Kidney (tissue), 22 donors: ENCODE measurements at places on chromosomes 1 and 21. TPM values are rescaled to one million over a fixed set of nuclear protein-coding genes. Genes with fewer than 3 reads are reported as not detected.

- DNase-seq, result no peak
Observed at GRCh38 chr1:171799166-171799565, 17.7 kb downstream of the METTL13 start.

DNA sequence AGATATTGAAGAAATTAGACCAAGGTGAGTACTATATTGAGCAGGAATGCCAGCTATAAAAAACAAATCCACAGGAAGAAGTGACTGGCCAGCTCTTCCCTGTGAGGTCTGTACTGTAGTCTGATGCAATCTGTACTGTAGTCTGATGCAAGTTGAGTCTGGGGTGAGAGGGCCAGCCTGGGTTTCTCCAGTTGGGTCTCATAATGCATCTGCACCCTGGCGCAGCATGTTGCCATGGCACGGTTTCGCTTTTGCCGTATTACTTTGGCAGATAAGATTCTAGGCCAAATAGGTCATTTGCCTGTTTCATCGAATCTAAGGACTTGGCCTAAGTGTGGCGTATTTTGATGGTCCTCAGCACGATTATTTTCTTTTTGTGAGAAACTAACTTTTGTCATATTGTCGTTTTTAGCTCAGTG, 24.4 kb upstream of the PGD start:
- DNase-seq, result no peak

- no peak for DNase-seq
Observed at GRCh38 chr1:7060745-7061144, 275.5 kb downstream of the CAMTA1 start.

DNA sequence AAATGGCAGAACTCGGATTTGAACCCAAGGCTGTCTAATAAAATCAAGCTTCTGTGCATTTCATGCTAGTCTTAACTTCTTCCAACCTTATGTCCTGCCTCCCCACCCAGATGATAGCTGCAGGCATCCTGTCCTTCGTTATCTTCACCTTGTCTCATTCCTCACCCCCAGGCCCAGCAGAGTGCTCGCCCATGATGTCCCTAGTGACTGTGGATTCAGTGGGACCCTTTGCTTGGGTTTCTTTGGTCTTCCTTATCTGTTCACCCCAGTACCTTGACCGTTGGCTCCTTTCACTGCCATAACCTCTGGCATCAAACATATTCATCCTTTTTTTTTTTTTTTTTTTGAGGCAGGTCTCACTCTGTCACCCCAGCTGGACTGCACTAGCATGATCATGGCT, 5.6 kb upstream of the BSDC1 start:
- no peak for DNase-seq

DNA sequence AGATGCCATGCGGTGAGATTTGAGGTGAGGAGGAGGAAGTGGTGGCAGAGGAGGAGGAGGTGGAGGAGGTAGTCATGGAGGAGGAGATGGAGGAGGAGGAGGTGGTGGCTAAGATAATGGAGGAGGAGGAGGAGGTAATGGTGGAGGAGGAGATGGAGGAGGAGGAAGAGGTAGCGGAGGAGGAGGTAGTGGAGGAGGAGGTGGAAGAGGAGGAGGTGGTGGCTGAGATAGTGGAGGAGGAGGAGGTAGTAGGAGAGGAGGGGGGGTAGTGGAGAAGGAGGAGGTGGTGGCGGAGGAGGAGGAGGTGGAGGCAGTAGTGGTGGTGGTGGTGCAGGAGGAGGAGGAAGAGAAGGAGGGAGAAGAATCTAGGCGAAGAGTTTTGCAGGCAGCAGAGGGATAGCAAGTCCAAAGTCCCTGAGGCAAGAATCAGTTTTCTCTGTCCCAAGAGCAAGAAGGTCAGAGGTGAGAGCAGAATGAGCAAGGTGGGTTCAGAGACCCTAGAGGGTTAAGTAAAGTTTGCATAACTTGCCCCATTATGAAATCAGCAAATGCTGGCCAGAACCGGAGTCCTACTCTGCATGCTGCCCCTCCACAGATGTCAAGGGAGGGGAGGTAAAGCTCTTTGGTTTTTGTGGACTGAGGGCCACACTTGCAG, 38.9 kb upstream of the GNPAT start:
- no peak for DNase-seq

- DNase-seq, result peak; percentile 55
Observed at GRCh38 chr1:150068109-150068435, 496 bp downstream of the VPS45 start.

- DNase-seq, result no peak
Observed at GRCh38 chr21:41407541-41408460, 18.2 kb upstream of the MX1 start.

- DNase-seq, result no peak
Observed at GRCh38 chr1:42930178-42931107, 28.2 kb downstream of the SLC2A1 start.

GRCh38 chr1:4664606-4665005, 10.2 kb downstream of the AJAP1 start:
- no peak for DNase-seq

DNA sequence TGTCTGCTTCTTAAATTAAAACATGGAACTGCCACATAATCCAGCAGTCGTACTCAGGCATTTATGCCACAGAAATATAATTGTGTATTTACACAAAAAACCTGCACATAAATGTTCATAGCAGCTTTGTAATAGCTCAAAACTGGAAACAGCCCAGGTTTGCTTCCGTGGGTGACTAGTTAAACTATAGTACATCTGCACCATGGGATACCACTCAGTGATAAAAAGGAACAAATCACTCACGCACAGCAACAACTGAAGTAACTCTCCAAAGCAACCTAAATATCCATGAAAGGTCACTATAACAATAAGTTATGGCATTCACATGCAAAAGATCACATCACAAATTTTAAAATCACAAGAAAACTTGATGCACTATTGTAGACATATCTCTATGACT, 64.4 kb downstream of the KCNT2 start:
- DNase-seq, result no peak

GRCh38 chr1:228207381-228207810, 448 bp upstream of the OBSCN start:
- no peak for DNase-seq

GRCh38 chr1:8473121-8473875, 155.4 kb downstream of the SLC45A1 start:
- no peak for DNase-seq

DNA sequence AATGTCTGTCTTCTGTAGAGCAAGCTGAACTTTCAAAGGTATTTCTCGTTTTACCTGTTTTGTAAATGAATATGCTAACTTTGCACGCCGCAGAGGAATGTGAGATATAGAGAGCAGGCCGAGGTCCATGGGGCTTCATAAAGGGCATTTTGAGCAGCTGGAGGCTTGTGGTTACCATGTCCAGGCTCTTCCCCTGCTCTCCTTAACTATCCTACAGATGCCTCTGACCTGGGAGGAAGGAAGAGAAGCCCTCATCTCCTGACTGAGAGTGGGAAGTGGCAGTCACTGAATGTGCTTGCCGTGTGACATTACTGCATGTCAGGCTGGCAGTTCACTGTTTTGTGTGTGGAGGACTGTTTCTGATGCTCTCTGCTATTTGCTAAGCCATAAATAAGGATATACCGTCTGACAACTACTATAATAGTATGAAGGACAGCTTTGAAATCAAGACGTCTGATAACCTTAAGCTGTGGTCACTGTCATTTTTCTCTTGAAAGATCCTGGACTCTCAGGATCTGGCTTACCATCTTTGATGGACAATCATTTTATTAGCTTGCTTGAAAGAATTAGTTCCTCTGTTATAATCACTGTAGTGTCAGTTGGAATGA, 92.2 kb downstream of the DYRK1A start:
- DNase-seq, result no peak

DNA sequence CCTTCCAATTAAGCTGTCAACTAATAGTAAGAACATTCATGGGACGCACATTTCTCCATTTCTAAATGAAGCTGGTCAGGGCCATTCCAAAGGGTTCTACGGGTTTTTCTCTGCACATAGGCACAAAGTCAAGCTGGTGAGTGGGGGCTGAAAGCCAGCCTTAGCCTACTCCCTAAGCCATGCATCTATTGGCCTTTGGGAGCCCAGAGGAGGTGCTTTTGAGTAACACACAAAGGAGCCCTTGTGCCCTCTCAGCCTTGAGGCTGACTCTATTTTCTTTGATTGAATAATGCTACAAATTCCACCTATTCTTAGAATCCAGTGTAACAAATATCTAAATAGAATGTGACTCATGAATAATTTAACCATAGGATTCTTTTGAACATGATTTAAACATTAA, 73.6 kb downstream of the RGS13 start:
- DNase-seq, result peak; percentile 12

GRCh38 chr1:158998781-158999161, 10.9 kb upstream of the IFI16 start:
- peak; percentile 53 for DNase-seq

DNA sequence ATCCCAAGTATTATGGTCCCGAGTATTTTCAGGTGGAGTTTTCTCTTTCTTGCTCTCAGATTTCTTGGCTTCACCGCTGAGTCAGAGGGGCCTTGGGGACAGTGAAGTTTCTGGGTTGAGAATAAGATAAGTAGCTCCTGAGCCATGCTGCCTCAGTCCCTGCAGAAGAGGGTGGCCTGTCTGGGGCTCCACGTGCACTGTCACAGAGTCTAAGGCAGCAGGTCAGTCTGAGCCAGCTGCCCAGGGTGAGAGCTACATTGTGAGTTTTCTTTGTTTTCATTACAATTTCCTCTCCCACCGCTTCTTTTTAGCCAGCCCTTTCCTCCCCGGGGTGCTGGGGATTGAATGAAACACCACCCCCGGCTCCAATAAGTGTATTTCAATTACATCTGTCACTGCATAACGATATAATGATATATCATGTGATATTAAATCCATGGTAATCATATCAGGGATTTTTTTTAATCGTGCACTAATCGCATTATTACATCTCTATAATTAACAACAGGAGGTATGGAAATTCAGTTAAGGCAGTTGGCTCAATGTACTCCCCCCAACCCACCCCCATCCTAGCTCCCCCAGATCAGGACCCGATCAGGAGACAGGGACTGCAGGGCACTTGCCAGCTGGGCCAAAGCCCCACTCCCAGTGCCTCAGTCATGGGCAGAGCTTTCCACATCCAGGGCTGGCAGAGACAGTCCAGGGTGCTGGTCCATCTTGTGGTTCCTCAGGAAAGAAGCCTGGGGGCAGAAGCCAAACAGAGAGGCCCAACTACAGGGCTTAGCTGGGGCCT, 43.7 kb downstream of the DMAP1 start:
- no peak for DNase-seq

- no peak for DNase-seq
Observed at GRCh38 chr1:161218301-161219077, 3.4 kb downstream of the FCER1G start.

DNA sequence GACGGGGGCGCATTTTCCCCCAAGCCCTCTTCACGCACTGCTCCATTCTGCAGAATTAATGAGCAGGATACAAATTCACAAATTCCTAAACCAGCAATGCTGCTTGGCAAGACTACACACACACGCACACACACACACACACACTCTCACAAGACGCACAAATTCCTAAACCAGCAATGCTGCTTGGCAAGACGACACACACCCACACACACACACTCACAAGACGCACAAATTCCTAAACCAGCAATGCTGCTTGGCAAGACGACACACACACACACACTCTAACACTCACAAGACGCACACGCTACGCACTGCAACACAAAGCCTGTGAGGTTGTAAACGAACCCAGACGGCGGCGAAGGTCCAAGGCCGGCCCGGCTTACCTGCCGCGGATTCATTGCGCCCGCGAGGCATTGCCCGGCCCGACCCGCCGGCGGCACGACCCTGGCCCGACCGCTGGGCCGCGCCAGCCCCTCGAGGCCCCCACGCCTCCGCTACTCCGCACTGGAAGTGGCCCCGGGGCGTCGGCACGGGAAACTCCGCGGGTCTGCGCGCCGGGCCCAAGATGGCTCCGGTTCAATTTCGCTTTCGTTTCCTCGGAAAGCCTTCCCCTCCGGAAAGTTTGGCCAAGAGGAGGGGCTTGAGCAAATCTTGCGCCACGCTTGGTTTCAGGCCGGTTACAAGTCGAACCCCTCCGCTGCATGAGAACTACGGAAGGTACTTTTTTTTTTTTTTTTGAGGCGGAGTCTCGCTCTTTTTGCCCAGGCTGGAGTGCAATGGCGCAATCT, at the start of gene ADAR:
Gene ADAR (minus strand): TSS at position 578 of the 788 bp plus-strand sequence. CDS start 180 bp downstream, at position 398.
- peak; percentile 98 for DNase-seq

DNA sequence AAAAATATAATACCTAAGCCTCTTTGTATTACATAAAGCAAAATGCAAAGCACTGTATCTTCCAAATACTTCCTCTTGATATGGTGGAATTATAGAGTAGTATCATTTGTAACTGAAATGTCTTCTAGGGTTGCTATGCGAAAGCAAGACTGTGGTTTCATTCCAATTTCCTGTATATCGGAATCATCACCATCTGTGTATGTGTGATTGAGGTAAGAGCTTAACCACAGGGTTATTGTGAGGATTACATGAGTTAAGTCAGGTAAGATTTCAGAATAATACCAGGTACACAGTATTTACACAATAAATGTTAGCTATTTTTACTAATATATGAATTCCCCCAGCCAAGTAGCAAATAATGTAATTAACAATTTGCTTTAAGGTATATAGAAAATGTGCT, 24.7 kb downstream of the CD53 start:
- DNase-seq, result no peak

DNA sequence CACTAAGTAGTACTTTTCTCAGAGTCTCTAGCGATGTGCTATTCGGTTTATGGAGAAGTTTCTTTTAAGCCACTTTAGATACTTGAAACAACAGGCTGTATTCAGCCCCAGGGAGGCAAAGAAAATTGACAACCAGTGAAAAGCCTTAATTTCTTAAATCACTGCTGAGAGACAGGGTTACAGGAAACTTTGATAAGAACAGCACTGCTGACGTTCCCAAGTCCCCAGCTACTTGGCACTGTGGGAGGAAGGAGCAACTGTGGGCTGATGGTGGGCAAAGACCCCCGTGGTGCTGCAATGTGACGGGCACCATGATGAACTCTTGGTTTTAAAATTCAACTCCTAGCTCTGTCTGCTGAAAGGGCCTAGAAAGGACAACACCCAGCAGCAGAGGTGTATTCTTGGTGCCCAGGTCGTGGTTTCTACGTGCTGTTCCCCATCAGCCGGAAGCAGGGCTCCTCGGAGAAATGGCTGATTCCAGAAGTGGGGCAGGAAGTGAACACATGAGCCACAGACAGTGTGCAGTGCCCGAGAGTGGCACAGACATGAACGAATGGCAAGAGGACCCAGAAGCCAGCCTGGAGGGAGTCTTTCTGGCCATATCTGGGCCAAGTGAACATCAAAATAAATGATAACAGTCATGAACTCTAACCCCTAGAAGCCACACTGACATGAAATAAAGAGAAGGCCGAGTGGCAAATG, 5.3 kb downstream of the PTTG1IP start:
- no peak for DNase-seq

- DNase-seq, result no peak
Observed at GRCh38 chr1:226625832-226626576, 77.4 kb downstream of the STUM start.

DNA sequence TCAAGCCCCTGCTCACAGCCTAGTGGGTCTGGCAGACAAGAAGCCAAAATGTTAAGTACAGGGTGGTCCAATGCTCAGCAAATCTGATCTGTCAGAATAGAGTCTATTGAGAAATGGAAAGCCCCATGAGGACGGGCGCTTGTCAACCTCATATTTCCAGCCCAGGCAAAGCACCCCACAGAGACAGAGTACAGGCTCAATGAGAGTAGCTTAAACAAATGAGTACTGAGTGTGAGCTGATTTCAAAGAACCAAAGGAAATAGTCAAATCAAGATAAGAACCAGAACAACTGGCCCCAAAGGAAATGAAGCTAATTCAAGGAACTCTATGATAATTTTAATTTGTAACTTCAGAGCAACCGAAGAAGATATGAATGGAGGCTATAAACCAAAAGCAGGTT, 44.6 kb upstream of the SLC30A1 start:
- no peak for DNase-seq

Gene S100A12
- 2.7 TPM for polyA plus RNA-seq

Gene ZNF683
- polyA plus RNA-seq, result not detected

Gene CD34
- 69.4 TPM for polyA plus RNA-seq

Gene IL22RA1
- polyA plus RNA-seq, result 1.4 TPM

Gene CFAP107
- polyA plus RNA-seq, result not detected

Gene TRAPPC10
- polyA plus RNA-seq, result 8.8 TPM

Gene ZNF436
- 4.6 TPM for polyA plus RNA-seq
